ENCODE measurements at places on chromosomes 7 and 10.

DNA sequence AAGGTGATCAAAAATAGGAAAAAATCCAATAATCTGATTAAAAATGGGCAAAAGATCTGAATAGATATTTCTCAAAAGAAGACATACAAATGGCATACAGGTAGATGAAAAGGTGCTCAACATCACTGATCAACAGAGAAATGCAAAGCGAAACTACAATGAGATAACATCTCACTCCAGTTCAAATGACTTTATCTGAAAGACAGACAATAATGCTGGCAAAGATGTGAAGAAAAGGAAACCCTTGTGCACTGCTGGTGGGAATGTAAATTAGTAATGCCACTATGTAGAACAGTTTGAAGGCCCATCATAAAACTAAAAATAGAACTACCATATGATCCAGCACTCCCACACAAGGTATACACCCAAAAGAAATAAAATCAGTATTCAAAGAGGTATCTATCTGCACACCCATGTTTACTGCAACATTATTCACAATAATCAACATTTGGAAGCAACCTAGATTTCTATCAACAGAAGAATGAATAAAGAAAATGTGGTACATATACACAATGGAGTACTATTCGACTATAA lies 85.0 kb downstream of the LRRN3 start:
- DNase-seq, result no peak

- peak; percentile 81 for DNase-seq
Measured at GRCh38 chr7:2190531-2190930, 42.2 kb downstream of the MAD1L1 start.

DNA sequence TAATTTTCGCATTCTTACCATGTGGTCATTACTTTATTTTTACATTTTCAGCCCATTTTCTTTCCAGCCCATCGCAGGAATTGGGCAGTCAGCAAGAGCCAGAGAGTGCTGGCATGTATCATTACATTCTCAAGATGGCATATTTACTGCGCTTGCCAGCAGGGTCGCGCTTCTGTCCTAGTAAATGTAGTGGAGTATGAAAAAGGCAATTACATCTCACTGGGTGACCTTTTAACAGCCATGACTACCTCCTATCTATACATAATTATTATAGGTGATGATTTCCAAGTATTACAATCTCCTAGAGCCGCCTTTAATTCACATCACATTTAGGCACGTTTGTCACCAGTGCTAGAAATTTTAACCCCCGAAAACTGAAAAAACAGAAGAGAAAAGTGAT lies 433.7 kb upstream of the MGMT start:
- DNase-seq, result no peak

DNA sequence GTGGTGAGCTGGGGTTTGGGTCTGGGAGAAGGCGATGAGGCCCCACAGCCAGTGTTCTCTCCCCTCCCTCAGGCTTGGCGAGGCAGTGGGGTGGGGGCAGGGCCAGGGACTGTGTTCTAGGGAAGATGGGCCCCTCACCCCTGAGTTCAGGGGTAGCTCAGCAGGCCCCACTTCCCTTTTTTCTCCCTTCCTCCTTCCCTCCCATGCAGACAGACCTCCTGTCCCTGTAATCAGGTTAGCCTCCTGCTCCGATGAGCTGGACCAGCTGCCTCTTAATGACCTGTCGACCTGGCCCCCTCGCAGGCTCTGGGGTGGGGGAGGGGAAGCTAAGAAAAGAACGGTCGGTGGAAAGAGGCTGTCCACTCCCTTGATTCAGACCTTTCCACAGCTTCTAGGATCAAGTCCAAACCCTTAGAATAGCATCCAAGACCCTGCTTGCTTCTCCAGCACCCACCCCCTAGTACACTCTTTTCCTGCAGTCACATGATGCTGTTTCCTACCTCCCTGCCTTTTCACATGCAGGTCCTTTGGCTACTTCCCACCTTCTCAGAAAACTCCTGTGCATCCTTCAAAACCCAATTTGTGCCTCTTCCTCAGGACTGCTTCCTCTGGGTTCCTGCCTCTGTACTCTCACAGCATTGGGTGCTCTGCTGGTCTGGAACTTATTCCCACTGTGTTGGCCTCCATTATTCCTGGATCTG lies 64.1 kb downstream of the ZMIZ1 start:
- DNase-seq, result no peak

DNA sequence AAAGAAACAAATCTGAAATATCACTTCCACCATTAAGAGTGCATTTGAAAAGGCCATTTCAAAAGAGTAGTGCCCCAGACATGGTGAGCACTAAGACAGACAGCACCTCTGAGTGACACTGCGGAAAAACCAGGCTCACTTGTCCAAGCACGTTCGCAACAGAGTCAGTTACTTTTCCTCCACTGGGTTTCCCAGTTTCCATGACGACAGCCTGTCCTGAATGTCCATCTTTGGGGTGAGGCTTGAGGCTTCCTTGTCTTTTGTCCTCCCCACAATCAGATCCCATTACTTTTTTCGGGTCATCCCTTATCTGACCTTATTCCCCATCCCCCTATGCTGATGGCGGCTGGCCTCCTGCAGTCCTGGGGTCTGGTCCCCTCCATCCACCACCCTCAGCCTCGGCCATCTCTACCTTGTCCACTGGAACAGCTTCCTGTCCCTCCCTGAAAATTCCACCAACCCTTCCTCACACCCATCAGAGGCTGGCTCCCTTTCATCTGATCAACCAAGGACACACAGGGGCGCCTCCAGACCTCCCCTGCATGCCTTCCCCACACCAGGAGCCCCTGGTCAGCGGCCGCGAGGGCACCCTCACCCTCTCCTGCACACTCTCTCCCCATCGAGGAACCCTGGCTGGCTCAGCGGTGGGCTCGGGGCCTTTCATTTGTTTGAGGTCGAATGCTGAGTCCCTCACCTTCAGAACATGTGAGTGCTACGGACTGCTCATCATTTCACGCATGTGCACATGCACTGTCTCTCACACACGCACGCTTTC lies 363.6 kb downstream of the DNAJB6 start:
- no peak for DNase-seq
